ENCODE measurements at places on chromosomes 11 and 22.

DNA sequence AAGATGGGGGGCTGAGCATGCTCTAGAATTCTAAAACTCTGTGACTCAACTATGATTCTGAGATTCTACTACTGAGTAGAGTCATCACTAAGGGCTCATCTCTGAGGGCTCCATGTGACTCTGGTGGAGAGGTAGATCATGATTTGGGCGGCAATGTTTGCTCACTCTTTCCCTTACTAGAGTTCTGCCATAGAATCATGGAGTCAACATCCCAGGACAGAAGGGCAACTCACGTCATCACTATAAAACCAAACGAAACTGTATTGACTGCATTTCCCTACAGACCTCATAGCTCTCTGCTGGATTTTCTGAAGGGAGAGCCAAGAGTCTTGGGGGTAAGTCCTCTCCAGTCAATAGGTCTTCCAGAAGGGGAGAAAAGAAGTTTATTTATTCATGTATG, at the start of gene MS4A14:
MS4A14 (plus strand) TSS at position 78 of the 400 bp plus-strand sequence; CDS start at position 198, 120 bp downstream.
- no peak within 1 kb of the TSS for H3K27ac ChIP-seq
- no peak for DNase-seq
- no peaks in the 10 kb centered on the region for H3K36me3 ChIP-seq
- no peaks in the 10 kb centered on the region for H3K4me1 ChIP-seq

- H3K27ac ChIP-seq = no peak overlapping the region
- H3K4me1 ChIP-seq = no peaks in the 10 kb centered on the region
- DNase-seq = no peak
- no peak overlapping the region for H3K4me3 ChIP-seq
Observed at GRCh38 chr11:115911613-115912346, 407.6 kb upstream of the CADM1 start.

- peaks cover 7% of the 10 kb centered on the region for H3K4me1 ChIP-seq
- no peak overlapping the region for H3K4me3 ChIP-seq
- H3K27ac ChIP-seq = no peak overlapping the region
Observed at GRCh38 chr22:27845644-27846043, 44.1 kb upstream of the MN1 start.

GRCh38 chr11:76728778-76729177, 54.4 kb upstream of the TSKU start:
- no peak for DNase-seq
- no peaks in the 10 kb centered on the region for H3K4me1 ChIP-seq
- H3K36me3 ChIP-seq = no peaks in the 10 kb centered on the region
- H3K27ac ChIP-seq = no peak overlapping the region
- H3K4me3 ChIP-seq = no peak overlapping the region
- H3K27me3 ChIP-seq = peaks cover 22% of the 10 kb centered on the region

DNA sequence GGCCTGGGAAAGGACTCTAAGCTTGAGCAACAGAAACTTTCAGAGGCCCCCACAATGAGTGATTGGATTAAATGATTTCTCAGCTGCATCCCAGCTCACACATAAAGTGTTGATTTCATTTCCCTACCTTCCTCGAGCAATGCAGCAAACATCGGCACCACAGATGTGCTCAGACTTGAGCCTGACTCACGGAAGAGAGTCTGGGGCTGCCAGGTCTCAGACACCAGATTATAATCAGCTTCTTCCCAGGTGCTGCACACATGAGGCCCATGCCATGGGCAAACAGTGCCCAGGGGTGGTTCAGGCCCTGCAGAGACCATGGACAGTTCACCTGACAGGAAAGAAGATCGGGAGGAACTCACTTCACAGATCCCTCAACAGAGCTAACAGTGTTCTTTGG, 226.6 kb upstream of the TENM4 start:
- DNase-seq = no peak
- no peak overlapping the region for H3K27ac ChIP-seq
- H3K36me3 ChIP-seq = no peaks in the 10 kb centered on the region
- no peak overlapping the region for H3K4me3 ChIP-seq
- H3K4me1 ChIP-seq = no peaks in the 10 kb centered on the region
- no peaks in the 10 kb centered on the region for H3K27me3 ChIP-seq

DNA sequence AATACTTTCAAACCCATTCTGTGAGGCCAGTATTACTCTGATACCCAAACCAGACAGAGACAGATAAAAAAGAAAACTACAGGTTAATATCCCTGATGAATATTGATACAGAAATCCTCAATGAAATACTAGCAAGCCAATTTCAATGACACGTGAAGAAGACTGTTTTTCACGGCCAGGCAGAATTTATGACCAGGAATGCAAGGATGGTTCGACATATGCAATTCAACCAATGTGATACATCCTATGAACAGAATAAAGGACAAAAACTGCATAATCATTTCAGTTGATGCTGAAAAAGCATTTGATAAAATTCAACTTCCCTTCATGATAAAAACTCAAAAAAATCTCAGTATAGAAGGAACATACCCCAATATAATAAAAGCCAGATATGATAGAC, 44.5 kb downstream of the SLC22A24 start:
- no peaks in the 10 kb centered on the region for H3K4me1 ChIP-seq
- no peaks in the 10 kb centered on the region for H3K36me3 ChIP-seq
- H3K4me3 ChIP-seq = no peak overlapping the region
- no peaks in the 10 kb centered on the region for H3K27me3 ChIP-seq
- H3K27ac ChIP-seq = no peak overlapping the region

- peaks cover 5% of the 10 kb centered on the region for H3K27me3 ChIP-seq
- no peak overlapping the region for H3K4me3 ChIP-seq
- no peak for DNase-seq
- H3K27ac ChIP-seq = no peak overlapping the region
- no peaks in the 10 kb centered on the region for H3K36me3 ChIP-seq
- peaks cover 3% of the 10 kb centered on the region for H3K4me1 ChIP-seq
Observed at GRCh38 chr22:36052505-36052941, 23.9 kb upstream of the RBFOX2 start.
